ENCODE measurements at places on chromosomes 1 and 21.

DNA sequence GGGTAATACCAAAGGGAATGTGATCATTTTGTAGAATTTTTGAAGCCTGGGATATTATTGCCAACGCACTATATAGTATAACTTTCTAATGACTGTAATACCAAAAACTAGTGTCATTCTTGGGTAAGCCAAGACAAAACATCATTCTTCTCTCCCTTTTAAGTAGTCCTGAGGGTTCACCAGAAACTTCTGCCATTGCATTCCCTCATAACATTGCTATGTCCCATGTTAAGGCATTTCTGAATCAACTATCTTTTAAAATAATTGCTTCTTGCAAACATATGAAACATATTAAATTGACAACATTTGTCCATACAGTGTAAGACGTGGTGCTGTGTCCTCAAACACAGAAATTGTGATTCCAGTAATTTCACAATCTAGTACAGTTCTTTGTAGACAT is 29.9 kb upstream of the C1orf21 start:
- no peaks in the 10 kb centered on the region for H3K4me1 ChIP-seq
- no peak overlapping the region for H3K4me3 ChIP-seq
- DNase-seq, result no peak
- H3K27ac ChIP-seq, result no peak overlapping the region
- H3K27me3 ChIP-seq, result no peaks in the 10 kb centered on the region

DNA sequence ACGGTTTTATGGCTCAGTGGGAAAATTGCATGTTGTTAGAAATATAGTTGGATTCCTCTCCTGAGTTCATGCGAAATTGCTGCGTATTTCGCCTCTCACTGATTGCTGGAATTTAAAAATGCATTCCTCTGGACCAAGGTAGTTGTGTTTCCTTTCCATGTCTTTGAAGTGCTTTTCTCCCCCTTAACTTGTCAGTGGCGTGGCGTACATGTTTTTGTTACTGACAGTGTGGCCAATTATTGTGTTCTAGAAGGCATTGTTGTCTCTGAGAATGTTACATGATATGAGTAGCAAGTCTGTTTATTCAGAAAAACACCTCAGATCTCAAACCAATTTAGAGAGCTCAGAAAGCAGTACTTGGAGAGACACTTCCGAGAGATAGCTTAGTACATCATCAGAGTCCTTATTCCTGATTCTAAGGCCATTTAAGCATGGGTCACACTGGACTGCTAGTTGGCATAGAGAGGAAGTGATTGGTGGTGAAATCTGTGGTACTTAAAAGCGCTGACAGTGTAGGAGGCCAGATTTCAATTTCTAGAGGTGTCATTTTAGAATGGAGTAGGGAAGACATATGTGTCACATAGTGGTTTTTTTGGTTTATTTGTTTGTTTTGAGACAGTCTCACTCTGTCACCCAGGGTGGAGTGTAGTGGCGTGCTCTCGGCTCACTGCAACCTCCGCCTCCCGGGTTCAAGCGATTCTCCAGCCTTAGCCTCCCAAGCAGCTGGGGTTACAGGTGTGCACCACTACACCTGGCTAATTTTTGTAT is 184.4 kb downstream of the RYR2 start:
- H3K4me1 ChIP-seq, result no peaks in the 10 kb centered on the region
- no peak for DNase-seq
- no peak overlapping the region for H3K27ac ChIP-seq

DNA sequence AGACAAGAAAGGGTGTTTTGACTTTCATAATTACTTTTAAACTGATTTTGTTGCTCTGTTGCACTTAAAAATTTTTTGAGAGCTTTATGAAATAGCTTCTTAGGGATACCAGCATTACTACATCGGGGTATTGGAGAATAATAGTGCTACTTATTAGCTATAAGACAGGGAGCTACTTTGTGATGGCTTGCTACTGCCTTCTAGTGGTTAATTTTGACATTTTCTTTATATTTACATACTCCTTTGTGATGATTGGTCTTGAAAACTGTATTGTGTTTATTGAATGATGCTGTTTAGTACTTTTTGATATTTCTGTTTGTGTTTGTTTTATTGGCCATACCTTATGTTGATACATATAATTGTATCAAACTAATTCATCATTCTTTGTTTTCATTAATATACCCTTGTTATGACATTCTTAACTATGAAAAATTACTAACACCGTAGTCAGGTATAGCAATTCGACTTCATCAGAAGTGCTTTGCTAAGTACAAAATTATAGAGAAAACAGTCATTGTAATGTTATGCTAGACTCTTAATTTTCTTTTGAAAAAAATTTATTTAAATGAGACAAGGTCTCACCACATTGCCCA is 85.5 kb downstream of the CLIC4 start:
- no peak overlapping the region for H3K4me3 ChIP-seq
- no peaks in the 10 kb centered on the region for H3K27me3 ChIP-seq
- peaks cover 32% of the 10 kb centered on the region for H3K4me1 ChIP-seq
- H3K36me3 ChIP-seq, result no peaks in the 10 kb centered on the region
- DNase-seq, result no peak

DNA sequence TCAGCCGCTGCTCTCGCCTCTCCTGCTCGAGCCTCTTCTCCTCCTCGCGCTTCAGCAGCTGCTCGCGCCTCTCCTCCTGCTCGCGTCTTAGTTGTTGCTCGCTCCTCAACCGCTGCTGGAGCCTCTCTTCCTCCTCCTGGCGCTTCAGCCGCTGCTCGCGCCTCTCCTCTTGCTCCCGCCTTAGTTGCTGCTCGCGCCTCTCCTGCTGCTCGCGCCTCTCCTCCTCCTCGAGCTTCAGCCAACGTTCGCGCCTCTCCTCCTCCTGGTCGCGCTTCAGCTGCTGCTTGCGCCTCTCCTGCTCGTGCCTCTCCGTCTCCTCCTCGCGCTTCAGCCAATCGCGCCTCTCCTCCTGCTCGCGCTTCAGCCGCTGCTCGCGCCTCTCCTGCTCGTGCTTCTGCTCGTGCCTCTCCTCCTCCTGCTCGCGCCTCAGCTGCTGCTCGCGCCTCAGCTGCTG is 3.7 kb downstream of the TCHH start:
- DNase-seq, result no peak
- peaks cover 47% of the 10 kb centered on the region for H3K4me1 ChIP-seq
- peaks cover 95% of the 10 kb centered on the region for H3K27me3 ChIP-seq

DNA sequence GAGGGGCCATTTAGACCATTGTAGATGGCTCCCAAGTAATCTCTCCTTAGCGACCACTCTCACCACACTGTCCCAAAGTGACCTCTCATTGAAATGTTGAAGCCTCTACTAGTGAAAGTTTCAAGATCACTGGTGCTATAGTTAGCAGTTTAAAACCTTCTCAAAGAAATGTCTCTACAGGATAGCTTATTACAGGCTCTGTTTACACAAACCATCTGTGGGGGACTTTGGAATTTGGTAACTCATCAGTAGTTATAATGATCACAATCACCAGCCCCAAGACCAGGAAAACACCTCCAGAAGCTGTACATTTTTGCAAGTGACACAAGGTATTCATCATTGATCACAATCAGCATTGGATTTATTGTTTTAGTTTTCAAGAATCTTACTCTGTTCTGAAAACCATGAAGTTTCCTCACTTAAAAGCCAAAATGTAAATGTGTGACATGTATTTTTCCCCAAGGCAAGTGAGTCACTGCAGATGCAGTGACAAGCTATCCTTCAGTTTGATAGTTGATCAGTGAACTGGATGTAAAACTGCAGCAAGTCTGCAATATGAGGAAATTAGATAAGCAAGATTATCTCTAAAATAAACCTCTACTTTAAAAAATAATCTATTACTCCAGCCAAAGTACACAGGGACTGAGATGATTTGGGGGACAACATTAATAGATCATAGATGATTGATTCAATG is 41.9 kb downstream of the C21orf91 start:
- H3K27ac ChIP-seq, result no peak overlapping the region
- H3K4me1 ChIP-seq, result peaks cover 18% of the 10 kb centered on the region
- no peak overlapping the region for H3K4me3 ChIP-seq
- no peaks in the 10 kb centered on the region for H3K36me3 ChIP-seq
- no peak for DNase-seq

- no peak overlapping the region for H3K27ac ChIP-seq
- H3K27me3 ChIP-seq, result no peaks in the 10 kb centered on the region
- H3K36me3 ChIP-seq, result no peaks in the 10 kb centered on the region
- DNase-seq, result no peak
Measured at GRCh38 chr1:84800090-84801073, 92.6 kb downstream of the LPAR3 start.

DNA sequence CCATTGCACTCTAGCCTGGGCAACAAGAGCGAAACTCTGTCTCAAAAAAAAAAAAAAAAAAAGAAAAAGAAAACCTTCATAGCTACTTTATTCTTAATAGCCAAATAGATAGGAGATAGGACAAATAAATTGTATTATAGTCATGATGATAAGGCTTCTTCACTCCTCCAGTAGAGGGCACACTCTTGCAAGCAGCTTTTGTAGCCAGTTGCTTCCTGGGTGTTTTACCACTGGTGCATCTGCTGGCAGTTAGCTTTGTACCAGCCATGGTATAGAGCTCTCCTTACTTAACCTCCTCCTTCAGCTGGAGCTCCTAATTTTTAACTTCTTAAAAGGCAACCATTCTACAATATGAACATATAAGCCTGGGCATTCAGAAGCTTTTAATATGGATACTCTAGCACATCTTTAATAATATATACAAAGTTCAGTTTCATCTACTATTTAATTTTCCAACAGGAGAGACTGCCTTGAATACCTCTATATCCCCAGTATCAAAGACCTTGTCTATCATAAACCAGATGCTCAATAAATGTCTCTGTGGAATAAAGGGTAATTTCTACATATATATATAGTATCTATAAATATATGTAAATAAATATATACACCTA is 35.8 kb downstream of the EVI5 start:
- H3K27me3 ChIP-seq, result no peaks in the 10 kb centered on the region
- H3K4me1 ChIP-seq, result no peaks in the 10 kb centered on the region
- H3K4me3 ChIP-seq, result no peak overlapping the region
- H3K27ac ChIP-seq, result no peak overlapping the region
- DNase-seq, result no peak

GRCh38 chr1:68485431-68486022 is 11.4 kb downstream of the DEPDC1 start:
- DNase-seq, result no peak
- H3K36me3 ChIP-seq, result no peaks in the 10 kb centered on the region
- H3K4me1 ChIP-seq, result no peaks in the 10 kb centered on the region
- no peaks in the 10 kb centered on the region for H3K27me3 ChIP-seq
- H3K4me3 ChIP-seq, result no peak overlapping the region

DNA sequence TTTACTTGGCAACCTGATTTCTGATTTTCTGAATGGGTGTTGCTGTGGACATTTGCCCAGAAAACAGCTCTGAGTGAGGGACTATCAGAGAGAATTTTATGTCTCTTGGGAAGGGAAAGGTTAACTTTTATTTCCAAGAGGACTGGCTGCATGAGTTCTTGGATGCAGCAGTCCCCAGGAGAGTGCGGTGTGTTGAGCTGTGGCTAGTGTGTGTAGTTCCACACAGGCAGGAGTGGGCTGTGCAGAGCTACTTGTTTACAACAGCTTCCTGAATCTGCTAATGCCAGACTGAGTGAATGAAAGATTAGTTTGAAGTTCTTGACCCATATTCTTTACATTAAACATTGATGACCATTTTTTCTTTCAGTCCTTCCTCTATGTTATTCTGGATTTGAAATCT is 41.0 kb upstream of the APOBEC4 start:
- no peak overlapping the region for H3K4me3 ChIP-seq
- no peaks in the 10 kb centered on the region for H3K27me3 ChIP-seq
- no peak overlapping the region for H3K27ac ChIP-seq
- DNase-seq, result no peak

GRCh38 chr21:15943009-15943666 is 213.4 kb downstream of the USP25 start:
- no peaks in the 10 kb centered on the region for H3K27me3 ChIP-seq
- H3K36me3 ChIP-seq, result no peaks in the 10 kb centered on the region
- no peak for DNase-seq
- no peak overlapping the region for H3K4me3 ChIP-seq
- no peaks in the 10 kb centered on the region for H3K4me1 ChIP-seq

DNA sequence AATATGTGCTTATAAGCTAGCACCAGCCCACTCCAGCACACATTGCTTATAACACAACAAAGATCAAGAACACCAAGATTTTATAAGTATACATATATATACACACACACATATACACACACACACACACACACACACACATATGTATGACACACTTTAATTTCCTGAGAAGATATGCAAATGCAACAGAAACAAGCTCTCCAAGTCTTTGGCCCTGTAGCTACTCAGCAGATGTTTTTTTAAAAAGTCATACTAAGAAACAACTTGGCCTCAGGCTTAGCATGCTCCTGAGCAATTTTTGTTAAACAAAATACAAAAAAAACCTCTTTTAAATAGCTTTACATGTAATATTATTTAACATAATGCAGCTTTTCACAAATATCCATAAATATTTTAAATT is 11.1 kb downstream of the TNFSF18 start:
- H3K4me3 ChIP-seq, result no peak overlapping the region
- H3K36me3 ChIP-seq, result no peaks in the 10 kb centered on the region
- no peak for DNase-seq
- peaks cover 3% of the 10 kb centered on the region for H3K4me1 ChIP-seq
- H3K27ac ChIP-seq, result no peak overlapping the region

- peak overlapping the region; percentile 86 for H3K4me3 ChIP-seq
- H3K27me3 ChIP-seq, result no peaks in the 10 kb centered on the region
- peak; percentile 77 for DNase-seq
- H3K27ac ChIP-seq, result peak overlapping the region; percentile 93
Measured at GRCh38 chr1:165631342-165632151, 513 bp downstream of the MGST3 start.

GRCh38 chr1:246658567-246658966 is 65.6 kb upstream of the SCCPDH start:
- no peaks in the 10 kb centered on the region for H3K27me3 ChIP-seq
- no peak for DNase-seq
- H3K36me3 ChIP-seq, result peaks cover 30% of the 10 kb centered on the region

DNA sequence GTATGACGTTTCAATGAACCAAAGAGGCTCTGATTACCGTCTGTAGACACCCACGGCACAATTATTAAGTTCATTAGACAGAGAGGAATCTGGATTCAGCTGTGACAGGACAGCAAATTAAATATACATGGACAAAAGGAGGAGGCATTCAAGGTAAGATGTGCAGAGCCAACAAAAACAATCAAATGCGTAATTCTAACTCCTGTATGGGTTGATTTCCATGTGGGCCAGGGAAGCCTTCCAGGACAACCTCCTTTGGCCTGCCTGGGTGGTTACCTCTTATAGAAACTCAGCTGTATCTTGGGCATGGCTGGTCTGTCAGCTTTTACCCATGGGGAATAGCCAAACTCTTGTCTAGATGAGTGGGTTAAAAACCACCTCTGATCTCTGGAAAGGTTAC is 43.8 kb downstream of the CCN1 start:
- H3K36me3 ChIP-seq, result no peaks in the 10 kb centered on the region
- H3K27me3 ChIP-seq, result no peaks in the 10 kb centered on the region
- no peak for DNase-seq
- H3K27ac ChIP-seq, result no peak overlapping the region
- no peaks in the 10 kb centered on the region for H3K4me1 ChIP-seq

GRCh38 chr1:109369167-109369746 is 28.5 kb downstream of the SORT1 start:
- peaks cover 23% of the 10 kb centered on the region for H3K4me1 ChIP-seq
- H3K27ac ChIP-seq, result no peak overlapping the region
- H3K27me3 ChIP-seq, result no peaks in the 10 kb centered on the region
- DNase-seq, result no peak
- no peak overlapping the region for H3K4me3 ChIP-seq
